ENCODE measurements at places on chromosomes 7 and 10. TPM values are rescaled to one million over a fixed set of nuclear protein-coding genes. Genes with fewer than 3 reads are reported as not detected.

DNA sequence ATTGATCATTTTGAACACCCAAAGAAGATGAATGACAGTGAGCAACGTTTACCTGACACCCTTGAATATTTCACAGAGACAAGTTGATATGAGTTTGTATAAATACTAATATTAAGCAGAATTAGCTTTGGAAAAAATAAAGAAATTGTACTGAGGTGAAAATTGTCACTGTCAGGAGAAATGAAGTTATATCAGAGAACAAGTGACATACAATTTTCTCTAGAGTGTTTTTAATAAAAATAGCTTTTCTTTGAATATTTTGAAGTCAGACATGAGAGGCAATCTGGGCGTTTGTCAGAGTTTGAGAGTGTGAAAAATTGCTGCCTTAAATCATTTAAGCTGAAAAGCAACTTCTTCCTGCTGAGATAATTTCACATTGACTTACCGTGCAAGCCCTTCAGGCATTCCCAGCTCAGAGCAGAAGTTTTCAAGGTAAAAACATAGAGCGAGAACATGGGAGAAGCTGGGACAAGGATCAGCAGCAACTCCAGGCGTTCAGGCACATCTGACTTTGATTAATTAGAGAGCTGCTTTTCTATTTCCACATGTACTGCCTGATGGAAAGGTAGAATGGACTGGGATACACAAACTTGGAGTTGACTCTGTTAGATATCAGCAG lies 535.9 kb downstream of the TFEC start:
- DNase-seq, result no peak

DNA sequence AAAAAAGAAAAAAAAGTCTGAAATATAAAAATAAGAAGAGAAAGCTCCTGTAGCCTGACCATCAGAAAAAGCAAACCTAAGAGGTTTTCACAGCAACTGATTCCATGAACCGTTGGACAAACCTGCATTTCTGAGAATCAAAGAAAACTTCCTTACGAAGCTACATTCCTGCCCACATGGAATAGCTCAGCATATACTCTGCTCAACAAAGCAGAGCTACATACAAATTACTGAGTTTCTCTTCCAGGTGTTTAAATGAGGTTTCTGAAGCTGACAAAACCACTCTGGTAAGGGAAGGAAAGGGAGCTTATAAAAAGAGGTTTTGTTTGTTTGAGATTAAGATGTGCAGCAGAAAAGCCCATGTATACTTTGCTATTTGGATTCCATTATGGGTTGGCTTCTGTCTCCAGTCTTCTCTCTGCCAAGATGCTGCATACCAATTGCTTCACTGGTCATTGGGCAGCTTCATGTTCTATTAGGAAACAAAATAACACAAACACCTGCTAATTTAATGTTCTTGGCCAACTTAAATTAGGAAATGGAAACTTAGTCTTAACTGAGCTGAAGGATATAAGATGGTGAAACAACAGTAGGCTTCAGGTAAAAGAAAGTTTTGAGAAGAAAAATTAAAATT lies 314.1 kb downstream of the LRRTM3 start:
- no peak for DNase-seq

GRCh38 chr10:124289851-124290795 lies 128.6 kb downstream of the OAT start:
- DNase-seq, result no peak

- peak; percentile 57 for DNase-seq
Observed at GRCh38 chr7:52273685-52274610, 761.5 kb upstream of the POM121L12 start.

GRCh38 chr7:145718129-145718528 lies 398.5 kb upstream of the CNTNAP2 start:
- no peak for DNase-seq

GRCh38 chr7:78080241-78080640 lies 281.7 kb downstream of the PHTF2 start:
- DNase-seq, result no peak

GRCh38 chr7:150668472-150668911 lies 17.0 kb upstream of the GIMAP2 start:
- DNase-seq, result peak; percentile 77

- DNase-seq, result no peak
Observed at GRCh38 chr7:15567652-15568051, 5.8 kb upstream of the AGMO start.

GRCh38 chr10:113133497-113134115 lies 183.6 kb downstream of the TCF7L2 start:
- no peak for DNase-seq

GRCh38 chr10:116763440-116763839 lies 21.1 kb upstream of the HSPA12A start:
- DNase-seq, result no peak

GRCh38 chr7:155820246-155820645 lies 8.0 kb upstream of the SHH start:
- DNase-seq, result no peak

DNA sequence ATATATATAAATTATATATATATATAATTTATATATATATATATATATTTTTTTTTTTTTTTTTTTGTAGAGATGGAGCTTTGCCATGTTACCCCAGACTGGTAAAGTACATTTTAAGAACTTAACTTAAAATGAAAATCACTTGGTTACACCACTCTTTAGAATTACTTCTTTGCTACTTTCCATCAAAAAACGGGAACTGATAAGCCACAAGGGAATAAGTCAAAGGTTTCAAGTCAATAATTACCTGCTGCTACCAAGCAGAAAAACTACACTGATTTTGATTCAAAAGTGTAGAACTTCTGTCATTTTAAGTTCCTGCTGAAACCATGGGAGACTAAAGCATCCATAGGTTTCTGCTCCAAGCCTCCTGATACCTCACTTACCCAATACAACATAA lies 12.2 kb downstream of the PPA1 start:
- no peak for DNase-seq

GRCh38 chr10:79266543-79267312 lies 80.5 kb upstream of the PPIF start:
- peak; percentile 54 for DNase-seq

The SPDYE2 gene
- not detected for total RNA-seq

The CACNB2 gene
- not detected for total RNA-seq

The ZNF438 gene
- 3.1 TPM for total RNA-seq
